ENCODE measurements at places on chromosomes 12 and 14. TPM values are rescaled to one million over a fixed set of nuclear protein-coding genes. Genes with fewer than 3 reads are reported as not detected.
A peak's percentile ranks its signal among the peaks of the same experiment; 100 is the strongest.

Gene TRPV4
- total RNA-seq, result 4.9 TPM

DNA sequence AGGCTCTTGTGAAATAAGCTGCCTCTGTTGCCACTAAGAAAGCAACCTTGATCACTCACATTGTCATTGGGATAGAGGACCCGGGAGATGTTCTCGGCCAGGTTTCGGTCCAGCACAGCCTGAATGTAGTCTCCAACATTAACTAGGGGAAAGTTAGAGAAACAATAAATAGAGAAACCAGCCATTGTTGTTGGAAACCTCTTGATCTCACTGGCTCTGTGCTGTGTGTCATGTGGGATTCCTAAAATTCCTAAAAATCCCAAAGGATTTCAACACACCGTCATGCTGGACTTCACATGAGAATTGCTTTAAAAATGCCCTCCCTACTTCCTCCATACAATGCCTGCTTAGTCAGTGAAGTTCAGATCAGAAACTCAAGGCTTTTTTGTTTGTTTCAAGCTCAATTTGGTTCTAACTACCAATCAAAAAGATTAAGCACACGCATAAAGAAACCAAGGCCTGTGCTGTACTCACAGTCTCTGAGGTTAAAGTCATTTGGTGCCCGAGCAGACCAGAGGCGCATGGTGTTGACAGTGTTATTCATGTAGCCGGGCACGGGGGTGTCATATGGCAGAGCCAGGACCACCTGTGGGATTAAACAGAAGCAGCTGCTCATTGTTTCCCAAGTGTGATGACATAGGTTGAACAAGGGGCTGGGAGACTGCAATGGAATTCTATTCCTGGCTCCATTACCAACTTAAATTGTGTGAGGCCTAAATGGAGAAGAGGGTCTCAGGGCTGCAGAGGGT, 23.6 kb downstream of the PYGL start:
- no peak for DNase-seq

DNA sequence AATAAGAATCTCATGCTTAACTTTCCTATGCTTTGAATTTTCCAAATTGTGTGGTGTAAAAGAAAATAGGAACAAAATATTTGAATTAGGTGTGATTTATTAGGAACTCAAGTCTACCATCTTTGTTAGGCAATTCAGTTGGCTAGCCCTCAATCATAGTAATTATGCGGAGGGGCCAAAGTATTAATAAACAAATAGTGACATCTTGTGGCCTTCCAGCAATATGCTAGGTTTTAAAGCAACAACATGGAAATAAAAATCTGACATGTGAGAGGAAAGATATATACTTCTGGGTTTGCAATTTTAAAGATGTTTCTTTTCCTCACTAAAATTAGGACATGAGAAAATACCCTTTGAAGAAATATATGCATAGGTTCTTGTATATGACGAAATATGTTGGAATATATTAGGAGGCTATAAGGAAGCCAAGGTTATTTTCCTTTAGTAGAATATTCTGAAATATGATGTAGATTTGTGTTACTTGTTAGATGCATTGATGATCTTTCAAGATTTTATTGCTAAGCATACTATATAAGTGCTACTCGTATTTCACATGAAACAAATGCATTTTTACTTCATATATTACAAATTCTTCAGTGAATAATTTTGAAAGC, 200.4 kb downstream of the PTPRO start:
- DNase-seq, result no peak

DNA sequence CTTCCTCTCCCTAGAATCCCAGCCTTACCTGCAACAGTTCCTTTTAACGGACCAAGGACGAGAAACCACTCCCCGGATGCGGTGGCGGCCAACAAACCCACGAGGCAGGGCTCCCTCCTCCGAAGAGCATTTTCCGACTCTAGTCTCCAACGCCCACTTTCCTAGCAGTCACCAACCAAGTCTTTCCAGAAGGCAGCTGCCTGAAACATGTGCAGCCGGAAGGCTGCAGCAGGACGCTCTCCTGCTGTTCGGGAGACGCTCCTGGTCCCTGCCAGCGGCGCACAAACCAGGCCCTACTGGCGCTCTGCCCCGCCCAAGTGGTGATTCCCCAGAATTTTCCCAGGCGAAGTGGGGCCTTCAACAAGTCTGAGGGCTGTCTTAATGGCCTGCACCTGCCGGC, 21.1 kb upstream of the ADAM20 start:
- DNase-seq, result peak; percentile 41
